ENCODE measurements at places on chromosomes 6 and 20.

DNA sequence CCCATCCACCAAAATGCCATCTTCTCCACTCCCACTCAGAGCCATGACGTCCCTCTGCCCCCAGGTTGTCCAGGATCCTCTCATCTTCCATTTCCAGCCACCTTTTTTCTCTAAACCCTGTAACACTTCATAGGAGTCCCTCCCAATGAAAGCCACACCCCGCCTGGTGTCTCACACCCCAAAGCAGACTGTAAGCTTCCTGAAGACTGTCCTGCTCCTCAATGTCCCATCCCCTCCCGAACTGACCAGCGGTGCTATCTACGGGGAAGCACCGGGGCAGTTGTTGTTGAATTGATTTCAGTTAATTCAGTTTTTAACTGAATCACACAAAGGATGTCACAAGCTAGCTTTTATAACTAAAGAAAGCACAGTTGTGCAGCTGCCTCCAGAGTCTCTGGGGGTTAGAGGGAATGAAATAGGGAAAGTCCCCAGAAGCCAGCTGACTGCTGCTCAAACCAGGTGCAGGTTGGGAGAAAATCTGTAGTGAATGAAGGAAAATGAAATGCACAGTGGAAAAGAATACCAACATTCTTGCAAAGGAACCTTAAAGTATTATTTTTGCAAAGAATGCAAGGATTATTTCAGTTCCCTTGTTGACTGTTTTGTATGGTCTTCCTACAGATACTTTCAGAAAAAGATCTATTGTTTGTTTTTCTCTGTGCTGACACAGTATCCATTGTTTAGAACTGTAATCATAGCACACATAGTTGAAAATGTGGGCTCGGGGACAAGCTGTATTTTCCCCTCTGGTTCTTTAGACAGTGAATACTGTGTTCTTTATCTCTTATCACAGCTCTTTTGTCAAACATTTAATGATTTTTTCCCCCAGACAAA is 222.6 kb upstream of the QKI start:
- no peak for DNase-seq

DNA sequence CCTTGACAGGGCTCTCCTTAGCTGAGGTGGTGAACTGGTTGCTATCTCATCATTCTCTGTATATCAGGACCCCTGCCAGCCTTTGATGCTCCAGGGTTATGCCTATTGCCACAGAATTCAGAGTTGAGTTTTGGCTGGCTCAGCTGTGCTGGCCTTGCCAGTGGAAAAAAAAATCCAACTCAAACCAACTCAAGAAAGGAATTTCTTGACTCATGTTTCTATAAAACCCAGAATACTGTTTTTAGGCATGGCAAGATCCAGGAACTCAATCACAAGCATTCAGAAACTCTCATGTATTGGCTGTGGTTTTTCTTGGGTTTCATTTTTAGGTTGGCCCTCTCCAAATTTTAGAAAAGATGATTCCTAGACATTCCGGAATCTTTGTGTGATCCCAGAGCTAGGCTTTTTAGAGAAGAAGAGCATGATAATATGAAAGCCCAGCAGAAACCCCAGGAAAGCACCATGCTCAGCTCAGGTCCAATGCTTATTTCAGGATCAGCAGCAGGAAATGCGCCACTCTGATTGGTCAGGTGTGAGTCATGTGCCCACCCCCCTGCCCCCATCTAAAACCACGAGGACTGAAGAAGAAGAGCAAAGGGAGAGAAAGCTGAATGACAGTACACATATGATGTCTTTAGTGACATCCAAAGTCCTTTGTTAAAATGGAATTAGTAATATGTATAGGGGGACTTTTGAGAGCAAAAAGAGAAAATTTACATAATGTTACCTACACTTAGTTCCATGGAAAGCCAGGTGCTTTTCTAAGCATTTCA is 122.9 kb downstream of the RNF144B start:
- no peak for DNase-seq

DNA sequence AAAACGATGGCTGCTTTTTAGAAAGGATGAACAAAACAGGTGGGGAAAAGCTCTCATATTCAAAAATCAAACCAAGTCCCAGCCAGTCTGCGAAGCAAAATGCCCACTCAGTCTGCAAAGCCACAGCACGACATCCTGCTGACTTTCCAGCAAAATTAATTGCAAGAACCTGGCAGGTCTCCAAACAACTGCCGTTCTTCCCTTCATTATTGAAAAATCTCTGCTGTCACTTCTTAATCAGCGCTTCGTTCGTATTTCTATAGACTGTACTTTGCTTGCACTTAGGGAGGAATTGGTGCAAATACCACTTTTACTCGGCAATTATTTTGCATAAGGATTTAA is 222.4 kb downstream of the CBLN4 start:
- DNase-seq: no peak

- DNase-seq: no peak
These were observed 1.2 kb downstream of the CST7 start for GRCh38 chr20:24950128-24950835.

DNA sequence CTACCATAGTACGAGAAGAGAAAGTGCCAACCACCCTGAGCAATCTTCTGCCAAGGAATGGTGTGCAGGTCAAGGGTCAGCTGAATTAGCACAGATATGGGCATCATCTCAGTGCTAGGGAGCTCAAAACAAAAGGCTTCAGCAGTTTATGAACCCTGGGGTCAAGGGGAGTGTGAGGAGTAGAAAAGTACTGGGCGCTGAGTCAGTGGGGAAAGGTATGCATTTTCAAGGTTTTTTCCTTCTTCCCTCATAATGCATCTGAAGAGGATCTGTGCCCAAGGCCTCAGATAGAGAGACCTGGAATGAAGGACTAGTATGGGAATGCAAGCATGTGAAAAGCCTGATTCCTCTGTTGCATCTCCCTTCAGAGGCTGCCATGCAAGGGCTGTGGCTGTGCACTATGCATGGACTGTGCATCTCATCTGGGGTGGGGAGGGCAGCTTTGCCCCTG is 81.7 kb downstream of the PERP start:
- no peak for DNase-seq

All from stimulated activated CD8-positive, alpha-beta memory T cell treated with anti-CD3 and anti-CD28 coated beads, Interleukin-7, amount 100 ng/mL, for 4 hours (primary cell).